ENCODE measurements at places on chromosomes 11 and 22. TPM values are rescaled to one million over a fixed set of nuclear protein-coding genes. Genes with fewer than 3 reads are reported as not detected.

DNA sequence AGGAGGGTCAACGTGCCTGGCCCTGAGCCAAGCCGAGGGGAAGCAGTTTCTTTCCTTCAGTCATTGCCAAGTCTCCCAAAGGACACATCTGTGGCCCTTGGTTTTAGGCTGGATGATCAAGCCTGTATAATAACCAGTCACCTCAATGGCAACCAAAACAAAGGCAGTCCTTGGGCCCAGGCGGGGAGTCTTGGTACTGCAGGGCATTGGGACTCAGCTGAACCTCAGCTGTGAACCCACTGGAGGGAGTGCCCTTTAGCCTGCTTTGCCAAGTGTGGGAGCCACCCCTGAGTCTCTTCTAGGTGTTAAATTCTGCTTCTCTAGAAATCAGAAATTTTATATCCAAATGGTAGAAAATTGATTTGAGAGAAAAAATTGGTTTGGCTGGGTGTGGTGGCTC, 36.9 kb downstream of the CPT1A start:
- no peak for DNase-seq

DNA sequence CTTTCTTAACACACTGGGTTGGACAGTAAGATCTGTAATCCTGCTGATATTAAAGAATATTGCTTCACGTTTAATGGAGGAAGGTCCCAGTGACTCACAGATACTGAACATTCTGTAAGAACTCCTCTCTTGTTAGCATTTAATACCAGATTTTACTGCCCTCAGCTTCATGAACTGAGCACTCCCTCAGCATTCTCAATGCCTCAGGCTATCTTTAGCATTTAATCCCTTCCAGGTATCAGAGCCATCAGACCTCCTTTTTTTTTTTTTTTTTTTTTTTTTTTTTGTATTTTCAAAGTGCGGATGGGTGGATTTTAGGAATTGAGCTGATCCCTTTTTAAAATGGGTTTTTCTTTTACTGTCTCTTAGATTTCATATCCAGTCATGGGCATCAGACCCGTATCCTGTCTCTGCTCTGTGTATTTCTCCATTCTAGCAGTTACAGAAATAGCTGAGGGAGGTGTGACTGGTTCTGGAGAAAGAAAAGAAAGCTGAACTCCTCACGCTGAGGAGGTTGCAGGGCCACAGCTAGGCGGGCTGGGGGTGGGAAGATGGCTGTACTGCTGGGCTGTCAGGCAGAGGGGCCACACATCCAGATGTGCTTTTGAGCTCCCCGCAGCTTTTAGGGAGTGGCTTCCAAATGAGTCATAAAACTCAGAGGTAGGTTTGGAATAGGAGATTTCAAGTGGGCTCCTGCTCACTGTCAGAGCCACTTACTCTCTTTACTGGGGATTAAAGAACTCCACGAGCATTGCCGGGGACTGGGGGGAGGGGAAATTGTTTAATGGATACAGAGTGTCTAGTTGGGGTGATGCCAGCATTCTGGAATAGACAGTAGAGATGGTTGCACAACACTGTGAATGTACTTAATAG, 97.0 kb downstream of the SYT9 start:
- DNase-seq, result no peak

GRCh38 chr11:12998336-12998735, 10.8 kb upstream of the RASSF10 start:
- DNase-seq, result no peak

OR4C6 gene
- total RNA-seq, result not detected
